CD4-positive, alpha-beta T cell treated with Interleukin-15 for 1 hour (primary cell): ENCODE measurements at places on chromosomes 12 and 14.

DNA sequence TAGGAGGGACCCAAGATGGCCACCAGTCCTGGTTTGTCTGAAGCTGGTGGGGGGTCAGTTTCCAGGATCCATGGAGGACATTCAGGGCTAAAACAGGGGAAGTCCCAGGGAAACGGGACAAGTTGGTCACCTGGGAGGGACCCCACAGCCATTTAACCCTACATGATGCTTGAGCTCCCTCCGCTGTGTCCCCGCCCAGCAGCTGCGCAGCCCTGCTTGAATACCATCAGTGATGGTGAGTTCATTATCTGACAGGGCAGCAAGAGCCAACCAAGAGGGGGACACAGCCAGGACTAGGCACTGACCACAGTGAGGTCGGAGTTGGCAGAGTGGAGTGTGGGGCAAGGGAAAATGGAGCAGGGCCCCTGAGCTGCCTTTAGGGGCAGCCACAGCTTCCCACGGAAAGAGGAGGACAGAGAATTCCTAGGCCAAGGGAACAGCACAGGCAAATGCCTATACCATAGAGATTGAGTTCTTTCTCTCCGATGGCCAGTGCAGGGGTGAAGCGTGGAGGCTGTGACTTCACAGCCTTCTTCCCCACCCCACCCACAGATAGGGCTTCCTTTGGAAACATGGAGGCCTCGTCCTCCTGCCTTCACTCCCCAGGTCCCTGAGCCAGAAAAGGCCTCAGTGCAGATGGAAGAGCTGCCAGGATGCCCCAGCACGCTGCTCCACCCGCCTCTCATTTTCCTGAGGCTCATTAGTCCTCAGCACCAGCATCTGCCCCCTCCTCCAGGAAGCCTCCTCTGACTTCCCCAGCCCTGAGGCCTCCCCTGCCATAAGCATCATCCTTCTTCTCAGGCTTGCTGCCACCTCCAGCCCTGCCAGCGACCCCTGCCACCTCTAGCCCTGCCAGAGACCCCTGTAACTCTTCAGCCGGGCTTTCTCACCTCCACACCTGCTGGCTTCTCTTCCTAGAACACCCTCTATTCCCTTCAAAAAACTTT lies 51.4 kb downstream of the CYP46A1 start:
- peak; percentile 1 for DNase-seq

- DNase-seq: no peak
Observed at GRCh38 chr12:19681007-19681406, 241.7 kb downstream of the AEBP2 start.

DNA sequence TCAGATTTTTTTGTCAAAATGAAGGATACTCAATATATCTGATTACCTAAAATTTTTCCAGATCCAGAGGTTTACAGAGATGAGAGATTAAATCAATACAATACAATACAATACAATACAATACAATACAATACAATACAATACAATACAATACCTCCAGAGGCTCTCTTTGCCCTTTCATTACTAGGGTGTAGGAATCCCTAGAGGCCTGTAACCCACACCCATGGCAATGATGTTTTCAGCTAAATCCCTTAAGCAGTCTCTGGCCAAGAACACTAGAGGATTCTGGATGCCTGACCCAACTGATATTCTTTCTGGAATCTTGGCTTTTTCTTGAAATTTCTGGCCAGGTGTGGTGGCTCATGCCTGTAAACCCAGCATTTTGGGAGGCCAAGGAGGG lies 23.7 kb upstream of the AEBP2 start:
- no peak for DNase-seq

- DNase-seq: no peak
Observed at GRCh38 chr12:60070552-60070951, 474.7 kb downstream of the SLC16A7 start.

DNA sequence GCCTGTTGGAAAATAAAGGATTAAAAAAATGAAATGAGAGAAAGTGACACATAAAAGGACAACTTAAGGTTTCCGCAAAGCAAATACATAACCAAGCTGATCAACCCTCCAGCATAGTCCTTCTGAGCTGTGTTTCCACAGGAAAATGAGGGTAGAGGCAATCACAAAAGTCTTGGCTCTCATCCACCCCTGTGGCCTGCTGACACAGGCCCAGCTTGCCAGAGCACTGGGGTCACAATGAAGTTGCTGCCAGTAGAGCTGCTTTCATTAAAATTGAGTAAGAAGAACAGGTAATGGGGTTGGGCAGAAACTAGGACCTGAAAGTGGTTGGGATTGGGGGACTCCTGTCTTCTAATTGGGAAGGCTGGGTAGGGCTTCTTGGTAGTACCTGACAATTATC lies 65.9 kb downstream of the RERG start:
- DNase-seq: no peak

- no peak for DNase-seq
Observed at GRCh38 chr12:125300249-125300648, 235.0 kb downstream of the AACS start.

GRCh38 chr12:25249931-25250738 lies 594 bp downstream of the KRAS start:
- peak; percentile 57 for DNase-seq

GRCh38 chr12:114399664-114400211 lies 6.2 kb downstream of the TBX5 start:
- DNase-seq: no peak

GRCh38 chr12:93742110-93742934 lies 65.1 kb downstream of the CRADD start:
- peak; percentile 71 for DNase-seq

DNA sequence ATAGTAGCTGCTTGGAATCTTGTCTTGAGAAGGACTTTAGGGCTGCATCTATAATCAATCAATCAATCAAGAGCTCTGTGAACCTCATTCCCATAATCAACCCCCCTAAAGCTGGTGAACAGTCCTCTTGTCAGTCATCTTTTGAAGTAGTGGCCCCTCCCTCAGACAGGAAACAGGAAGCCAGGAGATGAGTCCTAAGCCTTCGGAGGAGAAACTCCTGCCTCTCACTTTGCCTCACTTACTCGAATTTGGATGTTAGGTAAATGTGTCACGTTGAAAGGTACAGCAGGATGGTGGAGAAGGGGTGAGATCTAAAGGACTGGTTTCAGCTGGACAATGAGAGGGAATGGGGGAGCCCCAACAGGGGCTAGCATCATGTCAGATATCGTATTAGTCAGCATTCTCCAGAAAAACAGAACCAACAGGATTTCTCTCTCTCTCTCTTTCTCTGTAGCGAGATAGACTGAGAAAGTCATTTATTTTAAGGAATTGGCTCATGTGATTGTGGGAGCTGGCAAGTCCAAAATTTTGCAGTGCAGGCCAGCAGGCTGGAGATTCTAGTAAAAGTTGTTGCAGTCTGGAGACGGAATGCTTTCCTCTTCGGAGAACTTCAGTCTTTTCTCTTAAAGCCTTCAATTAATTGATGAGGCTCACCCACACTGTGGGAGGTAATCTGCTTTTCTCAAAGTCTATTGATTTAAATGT lies 144.4 kb upstream of the PWP1 start:
- DNase-seq: no peak

GRCh38 chr14:94054936-94055335 lies 26.1 kb downstream of the DDX24 start:
- DNase-seq: no peak

- DNase-seq: no peak
Observed at GRCh38 chr14:81245771-81246170, 25.0 kb upstream of the GTF2A1 start.

- no peak for DNase-seq
Observed at GRCh38 chr12:114411071-114411837, 5.3 kb upstream of the TBX5 start.

DNA sequence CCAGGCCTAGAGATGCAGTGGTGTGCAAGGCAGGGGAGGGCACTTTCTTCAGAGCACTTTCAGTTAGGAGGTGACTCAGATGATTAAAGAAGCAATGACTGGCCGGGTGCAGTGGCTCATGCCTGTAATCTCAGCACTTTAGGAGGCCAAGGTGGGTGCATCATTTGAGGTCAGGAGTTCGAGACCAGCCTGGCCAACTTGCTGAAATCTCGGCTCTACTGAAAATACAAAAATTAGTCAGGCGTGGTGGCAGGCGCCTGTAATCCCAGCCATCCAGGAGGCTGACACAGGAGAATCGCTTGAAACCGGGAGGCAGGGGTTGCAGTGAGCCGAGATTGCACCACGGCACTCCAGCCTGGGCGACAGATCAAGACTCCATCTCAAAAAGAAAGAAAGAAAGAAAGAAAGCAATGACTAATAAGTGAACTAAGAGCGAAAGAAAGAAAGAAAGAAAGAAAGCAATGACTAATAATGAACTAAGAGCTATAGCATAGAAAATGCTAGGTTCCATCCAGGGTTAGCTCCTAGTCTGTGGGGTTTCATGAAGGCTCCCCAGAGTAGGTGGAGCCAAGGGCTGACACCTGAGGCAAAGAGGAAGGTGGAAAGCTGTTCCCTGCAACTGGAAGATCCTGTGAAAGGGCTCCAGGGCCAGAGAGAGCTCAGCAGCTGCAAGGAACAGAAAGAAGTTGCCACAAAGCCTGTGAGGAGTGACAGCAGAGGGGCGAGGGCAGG lies 334.5 kb downstream of the CACNA1C start:
- DNase-seq: no peak

DNA sequence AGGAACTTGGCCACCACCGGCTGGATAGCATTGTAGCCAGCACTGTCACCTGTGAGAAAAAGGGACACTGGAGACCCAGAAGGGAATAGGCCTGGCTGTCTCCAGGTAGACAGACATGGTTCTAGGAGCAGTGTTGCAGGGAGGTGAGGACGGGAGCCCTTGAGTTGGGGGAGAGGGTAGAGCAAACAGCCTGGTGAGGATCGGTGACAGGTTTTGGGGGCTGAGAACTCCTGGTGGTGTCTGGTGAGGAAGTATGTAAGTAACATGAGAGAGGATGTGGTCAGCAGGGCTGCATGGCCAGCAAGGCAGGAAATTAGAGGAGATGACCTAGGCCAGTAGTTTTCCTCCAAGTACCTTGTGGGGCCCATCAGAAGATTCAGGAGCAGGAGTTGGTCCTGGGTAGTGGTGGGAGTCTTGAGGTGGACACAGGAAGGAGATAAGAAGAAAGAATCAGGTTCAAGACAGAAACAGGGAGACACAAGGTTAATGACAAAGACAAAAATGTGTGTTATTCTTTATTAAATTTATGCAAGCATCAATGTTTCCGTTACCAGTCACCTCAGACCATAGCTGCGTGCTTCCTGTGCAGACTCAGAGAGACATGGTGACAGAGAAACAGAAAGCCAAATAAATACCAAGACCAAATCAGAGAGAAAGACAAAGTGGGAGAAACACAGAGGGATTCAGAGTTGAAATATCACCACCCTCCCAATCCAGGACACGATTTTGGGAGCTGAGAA lies at the start of gene ARHGAP9:
ARHGAP9 (minus strand) TSS at position 491 of the 740 bp plus-strand sequence; CDS start at position 31, 460 bp downstream.
- DNase-seq: peak; percentile 81

- no peak for DNase-seq
Observed at GRCh38 chr14:52923902-52924575, 26.8 kb downstream of the FERMT2 start.

DNA sequence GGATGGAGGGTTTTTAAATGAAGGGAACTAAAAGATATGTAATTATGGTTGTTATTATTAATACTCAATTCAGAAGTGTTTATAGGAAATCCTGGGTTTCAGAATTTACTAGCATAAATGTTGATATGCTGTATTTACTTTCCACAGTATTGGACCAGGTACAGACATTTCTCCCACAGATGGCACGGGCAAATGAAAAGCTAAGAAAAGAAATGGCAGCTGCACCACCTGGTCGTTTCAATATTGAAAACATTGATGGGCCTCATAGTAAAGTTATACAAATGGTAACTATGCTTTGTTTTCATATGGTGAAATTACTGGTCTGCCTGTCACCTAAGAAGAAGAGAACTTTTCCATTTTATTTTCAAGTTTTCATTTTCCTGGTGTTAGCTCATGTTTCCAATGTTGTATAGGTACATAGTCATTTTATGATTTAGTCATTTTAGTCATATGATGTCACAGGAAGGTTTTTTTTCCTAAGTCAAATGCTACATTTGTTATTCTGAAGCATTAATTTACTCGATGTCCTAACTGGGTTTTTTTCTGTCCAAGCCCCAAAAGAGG lies 5.5 kb downstream of the NOPCHAP1 start:
- no peak for DNase-seq

GRCh38 chr12:124026755-124027745 lies 54.0 kb downstream of the ZNF664 start:
- no peak for DNase-seq

- no peak for DNase-seq
Observed at GRCh38 chr14:76698631-76699030, 62.6 kb upstream of the VASH1 start.

DNA sequence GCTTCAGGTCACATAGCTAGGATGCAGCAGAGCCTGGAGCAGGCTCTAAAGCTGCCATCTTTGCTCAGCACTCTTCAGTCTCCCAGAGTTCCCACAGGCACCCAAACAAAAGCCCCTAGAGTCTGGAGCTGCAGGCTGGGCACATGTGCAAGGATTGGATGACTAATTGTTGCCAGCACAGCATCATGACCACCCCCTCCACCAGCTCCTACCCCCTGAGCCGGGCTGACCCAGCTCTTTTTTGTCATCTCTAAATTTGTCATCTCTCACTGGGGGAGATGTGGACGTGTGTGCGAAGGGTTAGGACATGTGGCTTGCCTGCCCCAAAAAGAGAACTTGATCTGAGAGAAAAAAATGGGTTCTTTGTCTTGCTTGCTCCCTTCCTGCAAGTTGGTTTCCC lies 4.3 kb upstream of the MMP19 start:
- peak; percentile 58 for DNase-seq

- DNase-seq: no peak
Observed at GRCh38 chr12:44835641-44836379, 40.3 kb downstream of the NELL2 start.

- DNase-seq: peak; percentile 32
Observed at GRCh38 chr12:124273630-124274029, 21.3 kb upstream of the RFLNA start.

DNA sequence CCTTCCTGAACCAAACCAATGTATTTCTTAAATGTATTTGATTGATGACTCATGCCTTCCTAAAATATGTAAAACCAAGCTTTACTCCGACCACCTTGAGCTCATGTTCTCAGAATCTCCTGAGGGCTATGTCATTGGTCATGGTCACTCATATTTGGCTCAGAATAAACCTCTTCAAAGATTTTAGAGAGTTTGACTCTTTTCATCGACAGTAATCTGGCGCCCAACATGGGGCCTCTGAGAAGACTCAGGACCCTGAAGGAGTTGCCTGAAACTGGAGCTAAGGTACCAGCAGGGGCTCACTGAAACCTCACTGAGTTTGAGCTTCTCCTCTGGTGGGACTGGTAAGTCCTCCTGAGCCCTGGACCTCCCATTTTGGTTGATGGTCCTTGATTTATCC lies 17.2 kb upstream of the PSMC1 start:
- DNase-seq: no peak

DNA sequence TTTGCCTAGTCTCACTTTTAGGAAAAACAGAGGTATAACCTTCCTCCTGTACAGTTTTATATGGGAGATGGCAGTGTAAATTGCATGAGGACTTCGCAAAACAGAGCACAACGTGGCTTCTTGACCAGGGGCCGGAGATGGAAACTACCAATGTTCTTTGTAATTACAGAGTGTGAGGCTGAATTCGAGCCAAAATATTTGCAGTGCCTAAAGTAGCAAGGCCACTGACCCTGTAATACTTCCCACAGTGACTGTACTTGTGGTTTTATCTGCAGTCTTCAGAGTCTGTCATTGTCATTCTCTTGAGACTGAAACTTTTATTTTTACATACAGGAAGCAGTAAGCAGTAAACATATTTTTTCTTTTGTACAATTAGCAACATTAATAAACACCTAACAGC lies 98.9 kb downstream of the RERG start:
- DNase-seq: no peak
